ENCODE measurements at places on chromosomes 5 and 9. TPM values are rescaled to one million over a fixed set of nuclear protein-coding genes. Genes with fewer than 3 reads are reported as not detected.

Gene IPPK
- 44.4 TPM for total RNA-seq

Gene CCNO
- total RNA-seq = 1.6 TPM

Gene MELK
- 17.5 TPM for total RNA-seq

Gene FAM151B
- 0.38 TPM for total RNA-seq

GRCh38 chr9:38066914-38067858 is 1.8 kb downstream of the SHB start:
- DNase-seq = no peak

DNA sequence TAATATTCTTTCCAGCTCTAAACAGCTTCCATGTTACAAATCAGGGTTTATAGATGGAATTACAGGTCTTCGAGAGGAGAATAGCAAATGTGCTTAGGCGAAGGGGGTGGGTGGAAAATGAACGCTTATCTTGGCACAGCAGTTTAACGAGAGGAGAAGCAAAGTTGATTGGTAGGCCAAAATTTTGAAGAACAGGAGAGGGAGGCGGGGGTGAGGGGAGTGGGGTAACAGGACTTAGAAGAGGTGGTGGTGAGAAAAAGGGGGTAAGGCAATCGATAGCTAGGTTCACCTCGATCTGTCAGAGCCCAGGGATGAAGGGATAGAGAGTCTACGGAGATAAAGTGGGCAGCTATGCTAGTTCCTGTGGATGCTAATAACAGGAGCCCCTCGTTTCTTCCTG is 764 bp downstream of the ANKRA2 start:
- DNase-seq = no peak

- no peak for DNase-seq
Measured at GRCh38 chr9:112866662-112867274, 23.9 kb downstream of the SLC46A2 start.

DNA sequence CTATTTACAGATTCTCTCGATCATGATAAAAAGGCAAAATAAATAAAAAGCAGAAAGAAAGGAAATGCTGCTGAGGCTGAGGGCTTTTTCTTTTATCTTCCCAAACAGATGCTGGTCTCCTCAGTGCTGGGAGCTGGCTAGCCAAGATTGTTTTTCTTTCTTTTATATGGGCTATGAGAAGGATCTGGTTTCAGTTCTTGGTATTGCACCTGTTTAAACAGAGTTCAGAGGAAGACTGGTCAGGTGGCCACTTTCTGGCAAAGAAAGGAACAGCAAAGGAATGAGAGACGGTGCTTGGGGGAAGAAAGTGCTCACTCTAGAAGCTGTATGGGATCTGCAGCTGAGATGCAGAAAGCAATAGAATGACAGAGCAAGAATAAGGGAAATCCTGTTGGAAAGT is 88.9 kb downstream of the SLF1 start:
- no peak for DNase-seq

- DNase-seq = no peak
Measured at GRCh38 chr5:160233215-160233614, 3.9 kb downstream of the FABP6 start.

GRCh38 chr5:137792303-137792702 is 38.1 kb upstream of the HNRNPA0 start:
- DNase-seq = no peak

DNA sequence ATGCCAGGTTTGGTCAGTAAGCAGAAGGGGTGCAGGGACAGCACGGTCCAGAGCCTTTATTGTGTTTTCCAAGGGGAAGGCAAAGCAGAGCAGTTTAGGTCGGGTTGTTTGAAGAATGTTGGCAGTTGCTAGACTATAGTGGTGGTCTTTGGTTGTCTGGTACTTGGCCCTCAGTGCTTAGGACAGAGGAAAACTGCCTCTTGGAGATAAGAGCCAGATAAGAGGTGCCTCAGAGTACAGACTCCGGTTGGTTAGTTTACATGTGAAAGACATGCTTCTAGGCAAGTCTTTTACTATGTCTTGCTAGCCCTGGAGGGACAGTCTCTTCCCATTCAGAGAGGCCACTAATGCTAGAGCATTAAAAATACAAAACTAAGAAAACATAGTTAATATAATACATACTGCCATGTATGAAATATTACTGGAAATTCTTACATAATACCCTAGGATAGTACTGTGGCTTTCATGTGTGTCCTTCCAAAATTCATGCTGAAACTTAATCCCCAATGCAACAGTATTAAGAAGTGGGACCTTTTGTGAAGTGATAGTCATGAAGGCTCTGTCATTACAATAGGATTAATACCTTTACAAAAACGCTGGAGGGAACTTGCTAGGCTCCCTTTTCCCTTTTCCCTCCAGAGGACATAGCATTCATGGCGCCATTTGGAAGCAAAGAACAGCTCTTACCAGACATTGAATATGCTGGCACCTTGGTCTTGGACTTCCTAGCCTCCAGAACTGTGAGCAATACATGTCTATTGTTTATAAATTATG is 280.4 kb downstream of the TMEM167A start:
- DNase-seq = no peak

GRCh38 chr9:107142430-107142829 is 140.6 kb upstream of the RAD23B start:
- DNase-seq = no peak

DNA sequence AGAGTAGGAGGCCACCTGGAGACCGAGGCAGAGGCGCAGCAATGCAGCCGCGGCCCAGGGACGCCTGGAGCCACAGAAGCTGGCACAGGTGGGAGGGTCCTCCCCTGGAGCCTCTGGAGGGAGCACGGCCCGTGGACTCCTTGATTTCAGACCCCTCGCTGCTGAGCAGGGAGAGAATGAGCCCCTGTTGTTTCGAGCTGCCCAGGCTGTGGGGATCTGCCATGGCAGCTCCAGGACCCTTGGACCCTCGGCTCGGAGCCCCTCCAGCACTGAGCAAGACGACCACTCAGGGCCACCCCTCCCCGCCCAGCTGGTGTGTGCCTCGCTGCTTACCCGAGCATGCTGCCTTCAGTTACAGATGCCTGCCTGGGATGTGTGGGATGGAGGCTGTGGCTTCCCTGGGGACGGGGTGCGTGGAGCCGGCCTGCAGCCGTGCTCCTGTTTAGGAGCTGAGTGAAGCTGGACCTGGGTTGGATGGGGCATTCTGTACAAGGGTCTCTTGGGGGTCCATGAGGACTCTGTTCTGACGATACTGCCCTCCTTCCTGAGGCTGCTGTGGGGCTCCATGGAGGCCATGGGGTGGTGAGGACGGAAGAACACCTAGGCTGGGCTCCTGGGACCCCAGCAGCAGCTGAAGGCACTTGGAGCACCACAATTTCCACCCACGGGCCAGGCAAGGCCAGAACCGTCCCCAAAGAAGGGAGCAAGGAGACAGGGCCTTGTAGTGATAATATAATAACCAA is 115.1 kb upstream of the LPCAT1 start:
- DNase-seq = no peak

- DNase-seq = no peak
Measured at GRCh38 chr5:112385969-112386368, 33.1 kb downstream of the EPB41L4A start.

DNA sequence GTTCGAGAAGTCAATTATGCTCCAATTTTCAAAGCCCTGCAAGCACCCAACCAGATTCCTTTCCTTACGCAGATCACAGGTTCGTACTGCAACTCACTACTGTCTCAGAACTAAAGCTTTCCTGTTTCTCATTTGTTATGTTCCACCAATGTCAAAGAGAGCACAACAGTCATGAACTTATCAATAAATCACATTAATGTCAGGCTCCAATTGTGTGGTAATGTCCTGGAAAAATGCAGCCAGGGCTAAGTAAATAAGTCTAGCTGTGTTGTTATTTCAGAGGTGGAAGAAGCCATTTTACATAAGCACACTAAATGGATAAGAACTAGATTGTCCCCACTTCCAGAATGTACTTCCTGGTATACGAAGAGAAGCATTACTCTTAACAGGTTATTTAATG is 488.6 kb upstream of the PTGER4 start:
- DNase-seq = no peak

DNA sequence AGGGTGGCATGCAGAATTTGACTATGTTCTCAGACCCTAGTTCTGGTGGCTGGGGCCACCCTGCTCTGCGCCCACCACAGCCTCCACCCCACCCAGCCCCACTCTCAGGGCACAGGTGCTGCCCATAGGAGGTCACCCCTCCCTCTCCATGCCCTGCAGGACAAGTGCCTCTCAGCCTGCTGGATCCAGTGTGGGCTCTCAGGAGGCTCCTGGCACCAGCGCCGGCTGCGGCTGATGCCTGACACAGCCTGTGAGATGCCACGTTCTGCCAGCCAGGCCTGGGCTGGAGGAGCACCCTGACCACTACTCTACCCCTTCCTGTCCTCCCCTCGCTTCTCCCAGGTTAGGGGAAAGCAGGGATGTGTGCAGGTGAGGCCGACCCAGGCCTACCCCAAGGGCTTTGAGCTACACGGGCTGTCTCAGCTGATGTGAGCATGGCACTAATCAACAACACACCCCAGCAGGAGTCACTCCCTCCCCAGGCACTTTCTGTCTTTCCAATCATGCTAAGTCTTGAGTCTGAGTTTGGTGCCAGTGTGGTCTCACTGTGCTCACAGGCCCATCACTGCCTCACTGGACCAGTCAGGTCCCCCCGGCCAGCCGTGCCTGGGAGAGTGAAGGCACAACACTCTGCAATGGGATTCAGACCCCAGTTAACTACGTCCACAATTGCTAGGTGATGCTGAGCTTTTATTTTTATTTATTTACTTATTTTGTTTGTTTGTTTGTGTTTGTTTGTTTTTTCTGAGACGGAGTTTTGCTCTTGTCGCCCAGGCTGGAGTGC is 12.1 kb upstream of the BARX1 start:
- no peak for DNase-seq

- no peak for DNase-seq
Measured at GRCh38 chr5:39073767-39074016, 507 bp downstream of the RICTOR start.

GRCh38 chr9:121628401-121628800 is 23.0 kb upstream of the DAB2IP start:
- no peak for DNase-seq

GRCh38 chr5:14168144-14168792 is 25.1 kb downstream of the TRIO start:
- DNase-seq = no peak

DNA sequence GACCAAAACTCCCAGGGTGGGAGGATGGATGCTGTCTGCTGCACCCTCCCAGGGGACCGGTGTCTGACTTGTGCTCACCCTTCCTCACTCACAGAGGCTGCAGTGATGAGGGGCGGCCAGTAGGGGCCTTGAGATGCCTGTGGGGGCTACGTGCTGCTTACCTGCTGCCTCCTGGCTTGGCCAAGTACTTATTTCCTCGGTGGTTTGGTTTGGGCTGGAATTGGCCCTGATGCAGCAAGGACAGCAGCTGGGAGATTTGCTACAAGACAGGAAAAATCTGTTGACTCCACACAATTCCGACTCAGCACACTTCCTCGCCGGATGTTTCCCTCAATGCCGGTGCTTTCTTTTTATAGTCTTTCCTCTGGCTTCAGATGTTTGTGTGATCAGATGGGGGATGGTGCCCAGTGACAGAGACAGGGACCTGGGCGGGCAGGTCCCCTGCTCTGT is 6.6 kb downstream of the PCDH12 start:
- DNase-seq = no peak

DNA sequence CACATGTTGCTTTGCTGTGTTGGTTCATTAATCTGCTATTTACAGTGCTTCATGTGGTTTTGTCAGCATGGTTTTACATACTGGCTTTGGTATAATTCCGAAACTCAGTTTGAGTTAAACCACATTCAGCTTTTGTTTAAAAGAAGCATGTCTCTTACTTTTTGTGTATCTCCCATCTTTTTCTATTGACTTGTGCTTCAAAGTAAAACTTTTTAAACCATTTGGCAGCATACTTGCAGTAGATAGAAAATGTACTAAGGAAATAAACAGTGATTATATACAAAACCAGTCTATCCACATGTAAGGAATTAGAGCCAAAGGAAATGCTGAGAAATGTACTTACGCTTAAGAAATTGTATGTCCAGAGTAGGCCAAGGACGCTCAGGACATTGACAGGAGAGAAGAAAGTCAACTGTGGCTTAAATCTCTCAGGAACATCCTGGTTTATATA is 286.9 kb downstream of the ARHGEF28 start:
- DNase-seq = no peak

DNA sequence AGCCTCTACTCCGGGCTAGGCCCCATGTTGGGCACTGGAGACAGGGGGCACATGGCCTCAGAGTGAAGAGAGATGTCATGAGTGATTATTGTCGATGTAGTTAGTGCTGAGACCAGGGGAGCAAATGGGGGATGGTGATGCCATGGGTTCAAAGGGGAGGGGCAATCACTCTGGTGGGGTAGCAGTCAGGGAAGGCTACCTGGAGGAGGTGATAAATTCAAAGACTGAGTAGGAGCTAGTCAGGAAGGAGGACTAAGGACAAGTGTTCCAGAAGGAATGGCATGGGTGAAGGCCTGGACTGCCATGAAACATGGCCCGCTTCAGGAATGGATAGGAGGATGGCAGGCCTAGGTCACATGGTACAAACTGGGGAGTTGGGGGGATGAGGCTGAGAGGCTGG is 41.6 kb downstream of the C9orf50 start:
- DNase-seq = no peak

- DNase-seq = no peak
Measured at GRCh38 chr9:27496135-27496504, 28.0 kb upstream of the IFNK start.
